Caki2 (cell line): ENCODE measurements at places on chromosomes 1 and 21. TPM values are rescaled to one million over a fixed set of nuclear protein-coding genes. Genes with fewer than 3 reads are reported as not detected.

IFI44L gene
- total RNA-seq: 3.7 and 9.0 TPM in 2 replicates

GRCh38 chr1:42178249-42178648 is 13.7 kb upstream of the GUCA2A start:
- no peak for DNase-seq

- no peak for DNase-seq
Measured at GRCh38 chr1:65049941-65050713, 83.8 kb upstream of the JAK1 start.

CD1D gene
- 0.06 and 0.07 TPM in 2 replicates for total RNA-seq

DNA sequence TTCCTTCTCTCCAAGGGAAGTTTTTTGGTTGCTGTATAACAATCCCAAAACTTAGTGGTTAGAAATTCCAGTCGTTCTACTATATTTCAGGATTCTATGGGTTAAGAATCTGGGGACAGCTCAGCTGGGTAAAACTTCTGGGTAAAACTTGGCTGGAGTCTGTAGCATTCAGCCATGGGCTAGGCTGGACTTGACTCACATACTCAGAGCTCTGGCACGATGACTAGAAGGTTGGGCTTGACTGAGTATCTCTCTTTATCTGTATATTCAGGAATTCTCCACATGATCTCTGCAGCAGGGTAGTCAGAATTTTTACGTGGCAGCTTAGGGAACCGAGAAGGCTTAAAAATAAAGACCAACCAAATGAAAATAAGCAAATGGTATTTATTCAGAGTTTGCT is 28.2 kb upstream of the HRNR start:
- no peak for DNase-seq

IRF2BP2 gene
- 40.0 and 43.2 TPM in 2 replicates for total RNA-seq

CSMD2 gene
- total RNA-seq: not detected in 2 replicates

- no peak for DNase-seq
Measured at GRCh38 chr1:4743978-4744750, 89.8 kb downstream of the AJAP1 start.

DNA sequence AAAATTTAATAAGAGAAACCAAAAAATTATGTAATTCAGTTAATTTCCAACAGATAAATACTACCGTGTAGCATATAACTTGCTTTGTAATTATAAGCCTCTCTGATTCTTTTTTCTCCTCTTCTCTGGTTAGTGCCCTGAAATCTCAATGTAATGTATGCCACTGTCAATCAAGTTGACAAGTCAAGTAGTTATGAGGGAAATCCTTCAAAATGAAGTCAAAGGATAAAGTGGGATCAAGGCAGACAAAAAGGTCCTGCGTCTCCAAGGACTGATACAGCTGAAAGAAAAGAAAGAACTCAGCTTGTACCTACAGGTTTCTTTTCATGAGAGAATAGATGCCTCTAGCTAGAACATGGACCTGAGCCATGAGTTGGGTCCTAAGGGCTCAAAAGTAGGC is 19.8 kb downstream of the VPS45 start:
- DNase-seq: no peak

CR2 gene
- total RNA-seq: not detected in 2 replicates

- DNase-seq: peak; percentile 31
Measured at GRCh38 chr1:219837274-219837993, 90.9 kb downstream of the SLC30A10 start.

- DNase-seq: no peak
Measured at GRCh38 chr1:197017558-197018146, 40.3 kb downstream of the CFHR5 start.

DNA sequence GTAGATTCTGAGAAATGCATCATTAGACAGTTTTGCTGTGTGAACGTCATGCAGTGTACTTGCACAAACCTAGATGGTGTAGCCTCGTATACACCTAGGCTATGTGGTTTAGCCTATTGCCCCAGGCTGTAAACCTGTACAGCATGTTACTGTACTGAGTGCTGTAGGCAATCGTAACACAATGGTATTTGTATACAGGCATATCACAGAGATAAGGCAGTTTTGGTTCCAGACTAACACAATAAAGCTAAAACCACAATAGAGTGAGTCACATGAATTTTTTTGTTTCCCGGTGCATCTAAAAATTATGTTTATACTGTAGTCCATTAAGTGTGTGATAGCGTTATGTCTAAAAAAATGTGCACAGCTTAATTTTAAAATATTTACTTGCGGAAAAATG is 6.9 kb downstream of the IL10RB start:
- peak; percentile 25 for DNase-seq

DNA sequence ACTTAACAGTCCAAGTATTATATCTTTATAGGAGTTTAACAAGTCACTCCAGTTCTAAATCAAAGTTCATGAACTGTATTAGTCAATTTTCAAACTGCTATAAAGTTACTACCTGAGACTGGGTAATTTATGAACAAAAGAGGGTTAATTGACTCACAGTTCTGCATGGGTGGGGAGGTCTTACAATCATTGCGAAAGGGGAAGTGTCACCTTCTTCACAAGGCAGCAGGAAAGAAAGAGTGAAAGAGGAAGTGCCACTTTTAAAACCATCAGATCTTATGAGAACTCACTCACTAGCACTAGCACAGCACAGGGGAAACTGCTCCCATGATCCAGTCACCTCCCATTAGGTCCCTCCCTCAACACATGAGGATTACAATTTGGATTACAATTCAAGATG is 70.0 kb downstream of the CLCA4 start:
- DNase-seq: no peak

- no peak for DNase-seq
Measured at GRCh38 chr1:39936724-39937491, 18.0 kb upstream of the MFSD2A start.

C1QTNF12 gene
- not detected in 2 replicates for total RNA-seq

- no peak for DNase-seq
Measured at GRCh38 chr1:240719953-240720700, 108.2 kb upstream of the GREM2 start.

FCRLA gene
- not detected in 2 replicates for total RNA-seq

ACTL8 gene
- total RNA-seq: 1.2 and 1.5 TPM in 2 replicates

IGSF9 gene
- 0.03 TPM in 1 of 2 replicates, not detected in the other for total RNA-seq

ADCY10 gene
- total RNA-seq: 0.20 TPM in 1 of 2 replicates, not detected in the other

DNA sequence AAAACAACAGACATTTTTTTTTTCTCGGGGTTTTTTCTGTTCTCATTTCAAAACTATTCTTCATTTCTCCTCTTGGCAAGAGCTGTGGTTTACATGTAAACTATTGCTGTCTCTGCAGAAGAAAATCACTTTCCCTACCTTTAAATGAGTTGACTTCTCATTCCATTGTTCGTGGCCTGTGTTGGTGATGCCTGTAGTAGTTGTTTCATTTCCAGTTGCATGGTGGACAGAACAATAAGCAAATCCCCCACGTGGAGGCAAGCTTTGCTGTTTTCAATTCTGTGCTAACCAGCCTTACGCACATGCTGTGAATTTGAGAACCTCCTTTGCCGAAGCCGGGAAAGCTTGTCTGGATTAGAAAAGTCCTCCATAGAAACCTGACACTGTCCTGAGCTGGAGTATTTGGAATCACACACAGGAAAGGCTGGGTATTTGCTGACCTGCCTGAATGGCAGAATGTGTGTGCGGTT is 26.2 kb upstream of the MAP3K7CL start:
- no peak for DNase-seq

GRCh38 chr1:31497601-31498000 is 78.7 kb upstream of the TINAGL1 start:
- no peak for DNase-seq

CD101 gene
- 0.30 TPM in 1 of 2 replicates, not detected in the other for total RNA-seq

GRCh38 chr1:45299981-45300668 is 26.6 kb upstream of the HPDL start:
- DNase-seq: peak; percentile 33

DNA sequence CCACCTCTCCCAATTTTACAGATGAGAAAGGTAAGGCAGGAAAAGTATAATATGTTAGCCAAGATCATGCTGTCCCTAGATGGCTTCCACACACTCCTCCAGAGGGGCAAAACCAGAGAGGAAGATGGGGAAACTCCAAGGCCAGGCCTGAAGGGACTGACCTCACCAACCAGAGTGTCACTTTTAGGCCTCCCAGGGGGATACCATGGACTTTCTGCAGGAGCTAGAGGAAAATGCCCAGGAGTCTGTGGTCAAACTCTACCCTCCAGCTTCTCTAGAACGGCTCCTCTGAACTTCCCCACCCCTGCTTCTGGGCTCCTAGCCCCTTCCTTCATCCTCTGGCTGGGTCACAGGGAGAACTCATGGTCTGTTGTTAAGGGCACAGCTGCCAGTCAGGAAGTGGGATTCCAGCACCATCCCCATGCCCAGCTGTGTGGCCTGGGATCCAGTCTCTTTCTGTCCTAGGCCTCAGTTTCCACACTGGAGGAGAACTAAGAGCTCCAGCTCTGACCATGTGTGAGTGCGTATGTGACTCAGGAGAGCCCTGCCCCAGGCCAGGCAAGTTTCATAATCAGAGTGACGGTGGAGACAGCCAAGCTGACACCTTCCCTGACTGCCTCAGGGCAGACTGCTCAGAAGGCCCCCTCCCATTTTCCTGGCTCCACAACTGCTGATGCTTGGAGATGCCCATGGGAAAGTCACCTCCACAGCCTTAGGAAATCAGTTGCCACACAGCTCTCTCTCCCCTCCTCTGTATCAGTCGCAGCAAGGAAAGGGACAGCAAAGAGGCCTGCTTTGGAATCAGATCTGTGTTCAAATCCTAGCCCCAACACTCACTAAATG is 1.9 kb downstream of the IGSF8 start:
- no peak for DNase-seq

FCAMR gene
- total RNA-seq: 0.14 TPM in 1 of 2 replicates, not detected in the other

DNA sequence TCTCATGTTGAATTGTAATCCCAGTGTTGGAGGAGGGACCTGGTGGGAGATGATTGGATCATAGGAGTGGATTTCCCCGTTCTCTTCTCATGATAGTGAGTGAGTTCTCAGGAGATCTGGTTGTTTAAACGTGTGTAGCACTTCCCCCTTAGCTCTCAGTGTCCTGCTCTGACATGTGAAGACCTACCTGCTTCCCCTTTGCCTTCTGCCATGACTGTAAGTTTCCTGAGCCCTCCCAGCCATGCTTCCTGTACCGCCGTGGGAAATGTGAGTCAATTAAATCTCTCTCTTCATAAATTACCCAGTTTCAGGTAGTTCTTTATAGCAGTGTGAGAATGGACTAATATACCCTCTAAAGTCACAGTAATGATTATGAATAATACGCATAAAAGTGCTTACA is 248.4 kb upstream of the LRRC7 start:
- DNase-seq: no peak

- DNase-seq: no peak
Measured at GRCh38 chr1:3640121-3640837, 9.6 kb downstream of the WRAP73 start.

- no peak for DNase-seq
Measured at GRCh38 chr1:58765006-58765405, 18.8 kb downstream of the JUN start.

TRIM58 gene
- total RNA-seq: not detected in 2 replicates

- DNase-seq: no peak
Measured at GRCh38 chr1:111441573-111442192, 7.4 kb downstream of the WDR77 start.

DNA sequence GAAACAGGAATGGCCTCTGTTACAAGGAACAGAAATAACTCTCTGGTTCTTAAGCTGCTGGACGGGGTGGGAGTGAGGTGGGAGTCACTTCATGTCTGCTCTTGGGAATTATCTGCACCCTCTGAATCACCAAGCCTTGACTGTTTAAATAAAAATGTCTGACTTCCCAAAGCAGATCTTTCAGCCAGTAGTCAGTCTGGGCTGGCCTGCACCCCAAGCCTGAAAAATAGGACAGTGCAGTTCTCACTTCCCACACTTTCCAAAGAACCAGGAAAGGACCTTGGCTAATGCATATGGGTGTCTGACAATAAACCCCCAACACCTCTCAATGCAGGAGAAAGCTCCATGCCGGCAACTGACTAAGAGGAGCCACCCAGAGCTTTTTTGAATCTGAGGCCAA is 796 bp downstream of the S100A7 start:
- no peak for DNase-seq

- DNase-seq: no peak
Measured at GRCh38 chr1:211788626-211789025, 41.9 kb downstream of the LPGAT1 start.

GRCh38 chr1:23188434-23188884 is 19.8 kb upstream of the LUZP1 start:
- no peak for DNase-seq

- no peak for DNase-seq
Measured at GRCh38 chr1:222299524-222299923, 248.4 kb downstream of the HHIPL2 start.

DNA sequence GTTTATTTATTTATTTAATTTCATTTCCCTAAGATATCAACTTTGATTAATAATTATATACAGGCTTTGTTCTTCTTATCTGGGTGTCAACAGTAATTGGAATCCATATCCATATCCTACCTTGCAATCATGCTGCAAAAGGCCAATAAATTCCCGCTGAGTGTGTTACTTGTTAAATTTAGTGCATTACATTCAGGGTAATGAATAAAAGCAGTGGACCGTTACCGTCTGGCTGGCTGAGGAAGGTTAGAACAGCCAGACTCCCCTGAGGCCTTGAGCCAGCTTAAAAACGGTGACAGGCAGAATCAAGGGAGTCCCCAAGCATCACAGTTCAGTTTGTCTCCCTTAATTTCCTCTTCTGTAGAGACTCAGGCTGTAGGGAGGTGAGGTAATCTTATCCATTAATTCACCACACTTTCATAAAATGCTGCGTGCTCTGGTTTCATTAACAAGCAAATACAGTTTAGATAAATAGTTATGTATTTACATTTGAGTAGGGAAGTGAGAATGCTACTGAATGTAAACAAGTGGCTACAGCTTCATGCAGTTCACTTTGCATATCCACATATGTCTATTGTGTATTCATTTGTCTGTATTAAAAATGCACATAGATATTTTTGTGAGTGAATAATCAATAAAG is 888.2 kb upstream of the CXADR start:
- peak; percentile 10 for DNase-seq

DNA sequence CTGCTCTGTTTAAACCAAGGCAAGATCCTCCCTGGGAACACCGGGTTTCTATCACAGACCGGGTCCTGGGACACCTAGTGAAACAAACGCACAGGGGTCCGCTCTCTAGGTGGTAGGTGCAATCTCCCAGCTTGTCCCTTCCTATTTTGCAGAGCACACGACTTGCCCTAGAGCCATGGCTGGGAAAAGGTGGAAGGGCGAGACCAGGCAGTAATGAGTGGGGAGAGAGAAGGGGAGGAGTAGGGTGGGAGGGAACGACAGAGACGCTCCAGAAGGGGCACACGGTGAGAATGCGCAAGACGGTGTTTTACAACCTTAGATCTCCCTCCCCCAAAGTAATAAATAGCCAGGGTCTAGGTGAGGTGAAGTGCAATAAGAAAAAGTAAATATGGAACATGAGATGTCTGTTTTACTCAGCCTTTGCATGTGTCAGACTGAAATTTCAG is 9.3 kb upstream of the ARHGAP29 start:
- peak; percentile 67 for DNase-seq

DNA sequence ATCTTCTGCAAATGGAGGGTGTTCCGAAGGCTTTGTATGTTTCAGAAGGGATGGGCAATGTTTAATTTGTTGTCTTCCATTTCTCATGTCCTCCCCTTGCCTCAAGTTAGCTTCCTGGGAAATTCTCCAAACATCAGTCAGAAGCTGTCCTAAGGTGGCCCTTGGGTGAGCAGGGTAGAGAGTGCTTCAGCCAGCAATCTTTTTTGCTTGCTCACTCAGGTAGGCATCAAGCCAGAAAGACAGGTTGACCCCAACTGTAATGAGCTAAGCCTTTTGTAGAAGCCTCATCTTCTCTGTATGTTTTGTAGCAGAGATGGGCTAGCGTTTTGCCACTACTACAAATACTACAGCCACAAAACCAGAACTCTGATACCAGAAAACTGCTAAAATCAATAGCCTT is 321.5 kb upstream of the FAM78B start:
- DNase-seq: no peak

COL8A2 gene
- not detected in 2 replicates for total RNA-seq

MSH4 gene
- total RNA-seq: not detected in 2 replicates

- no peak for DNase-seq
Measured at GRCh38 chr1:107926436-107927080, 38.4 kb downstream of the VAV3 start.
